ENCODE measurements at places on chromosomes 7 and 10.

GRCh38 chr10:80253266-80253962 is 36.0 kb downstream of the MAT1A start:
- no peak for DNase-seq

DNA sequence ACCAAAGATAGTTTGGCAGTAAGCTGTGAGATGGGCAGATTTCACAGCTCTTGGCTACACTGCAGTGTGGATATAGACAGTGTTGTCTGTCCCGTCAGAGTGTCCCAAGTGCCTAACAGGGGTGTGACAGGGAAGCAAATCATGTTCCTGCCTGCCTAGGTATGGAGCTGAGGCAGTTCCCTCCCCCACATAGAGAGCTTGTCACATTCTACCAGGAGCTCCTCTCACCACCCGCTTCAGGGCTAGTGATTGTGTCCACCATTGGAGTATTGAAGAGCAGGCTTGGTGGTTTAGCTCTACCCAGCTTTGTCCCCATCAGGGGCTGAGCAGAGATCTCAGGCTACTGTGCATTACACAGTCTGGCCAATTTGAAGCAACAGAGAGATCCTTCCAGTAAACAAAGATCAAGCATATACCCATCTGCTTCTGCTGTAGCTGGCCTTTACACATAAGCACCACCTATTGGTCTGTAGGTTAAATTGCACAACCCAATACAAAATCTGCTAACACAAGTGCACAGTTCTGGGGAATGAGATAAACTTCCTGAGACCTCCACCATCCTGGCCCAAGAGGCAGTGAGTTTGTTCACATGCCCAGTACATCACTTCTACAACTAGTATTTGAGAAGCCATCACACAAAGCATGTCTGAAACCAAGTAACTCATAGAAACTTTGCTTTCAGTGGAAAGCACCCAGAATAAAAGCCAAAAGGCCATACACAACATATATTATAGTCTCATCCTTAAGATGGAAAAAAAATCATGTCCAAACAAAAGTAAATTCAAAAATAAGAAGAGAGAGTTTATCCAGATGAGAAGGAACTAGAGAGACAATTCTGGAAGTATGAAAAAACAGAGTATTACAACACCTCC is 67.3 kb downstream of the GLCCI1 start:
- no peak for DNase-seq

GRCh38 chr10:129495698-129496097 is 28.7 kb downstream of the MGMT start:
- DNase-seq, result no peak

DNA sequence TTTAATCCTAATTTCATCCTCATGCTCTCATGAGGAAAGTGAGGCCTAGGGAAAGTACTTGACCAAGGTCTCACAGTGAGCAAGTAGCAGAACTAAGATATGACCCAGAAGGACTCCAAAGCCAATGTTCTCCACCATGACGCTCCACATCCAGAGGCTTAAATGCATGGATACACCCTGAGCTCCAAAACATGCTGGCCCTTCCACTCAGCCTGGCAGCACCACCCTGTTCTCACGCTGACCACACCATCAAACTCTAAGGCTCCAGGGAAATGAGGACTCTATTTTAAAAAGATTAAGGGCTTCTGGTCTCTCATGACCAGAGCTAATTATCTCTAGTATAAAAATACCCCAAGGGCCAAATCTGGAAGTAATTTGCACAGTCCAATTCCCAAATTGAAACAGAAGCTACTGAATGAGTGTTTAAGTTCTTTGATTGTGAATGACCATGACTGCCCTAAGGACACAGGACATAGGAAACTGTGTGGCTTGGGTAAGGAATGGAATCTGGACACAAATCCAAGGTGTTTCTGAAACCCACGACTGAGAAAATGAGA is 71.1 kb upstream of the ABLIM1 start:
- DNase-seq, result no peak

DNA sequence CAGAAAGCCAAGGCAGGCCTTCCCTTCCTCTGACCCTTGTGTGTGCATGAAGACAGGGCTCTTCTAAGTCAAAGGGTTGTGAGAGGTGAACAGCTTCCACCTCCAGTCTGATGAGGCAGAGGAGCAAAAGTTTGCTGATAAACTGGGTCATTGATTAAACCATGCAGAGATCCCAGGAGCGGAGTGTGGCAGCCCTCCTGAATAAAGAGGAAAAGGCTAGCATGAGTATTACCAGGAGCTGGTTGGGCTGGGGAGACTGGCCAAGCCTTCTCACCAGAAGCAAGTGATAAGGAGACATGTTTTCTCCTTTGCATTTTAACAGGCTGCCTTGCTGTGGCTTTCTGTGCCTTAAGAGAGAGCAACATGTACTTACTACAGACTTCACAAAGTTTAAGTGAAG is 10.2 kb downstream of the LMOD2 start:
- DNase-seq, result no peak

DNA sequence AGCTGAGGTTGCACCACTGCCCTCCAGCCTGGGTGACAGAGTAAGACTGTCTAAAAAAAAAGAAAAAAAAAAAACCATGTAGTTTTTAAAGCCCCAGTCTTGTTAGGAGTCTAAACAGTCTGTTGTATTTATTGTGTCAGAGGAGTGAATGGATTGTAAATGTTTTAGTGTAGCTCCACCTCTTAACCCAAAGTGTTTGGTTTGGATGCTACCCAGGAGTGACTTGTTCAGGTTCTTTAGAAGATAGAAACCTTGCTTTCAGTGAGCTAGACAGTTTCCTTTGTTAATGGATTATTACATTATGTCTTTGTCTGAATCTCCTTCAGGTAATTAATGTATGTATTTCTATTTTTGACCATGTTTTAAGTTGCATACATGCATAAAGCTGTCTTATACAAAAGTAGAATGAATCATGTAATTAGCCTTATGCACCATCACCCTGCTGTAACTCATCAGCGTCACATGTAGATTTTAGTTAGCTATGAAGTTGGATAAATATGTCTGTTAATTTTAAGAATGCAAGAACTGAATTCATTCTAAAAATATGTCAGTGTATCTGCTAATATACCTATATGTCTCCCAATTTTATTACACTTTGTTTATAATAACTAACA is 97.7 kb downstream of the TAF3 start:
- DNase-seq, result no peak

GRCh38 chr7:150953061-150953997 is 24.8 kb downstream of the KCNH2 start:
- DNase-seq, result no peak

- no peak for DNase-seq
Measured at GRCh38 chr10:15141136-15142054, 27.1 kb downstream of the NMT2 start.

GRCh38 chr10:61346796-61347413 is 106.3 kb downstream of the TMEM26 start:
- DNase-seq, result no peak

DNA sequence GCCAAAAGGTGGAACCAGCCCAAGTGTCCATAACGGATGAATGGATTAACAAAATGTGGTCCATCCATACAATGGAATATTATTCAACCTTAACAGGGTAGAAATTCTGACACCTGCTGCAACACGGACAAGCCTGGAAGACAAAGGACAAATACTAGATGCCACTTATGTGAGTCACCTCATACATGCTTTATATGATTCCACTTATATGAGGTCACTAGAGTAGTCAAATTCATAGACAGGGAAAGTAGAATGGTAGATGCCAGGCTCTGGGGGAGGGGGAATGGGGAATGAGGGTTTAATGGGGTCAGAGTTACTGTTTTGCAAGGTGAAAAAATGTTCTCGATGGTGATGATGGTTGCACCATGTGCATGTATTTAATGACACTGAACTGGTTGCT is 34.0 kb upstream of the CYTH3 start:
- no peak for DNase-seq

GRCh38 chr7:120806669-120807068 is 51.3 kb downstream of the TSPAN12 start:
- no peak for DNase-seq

DNA sequence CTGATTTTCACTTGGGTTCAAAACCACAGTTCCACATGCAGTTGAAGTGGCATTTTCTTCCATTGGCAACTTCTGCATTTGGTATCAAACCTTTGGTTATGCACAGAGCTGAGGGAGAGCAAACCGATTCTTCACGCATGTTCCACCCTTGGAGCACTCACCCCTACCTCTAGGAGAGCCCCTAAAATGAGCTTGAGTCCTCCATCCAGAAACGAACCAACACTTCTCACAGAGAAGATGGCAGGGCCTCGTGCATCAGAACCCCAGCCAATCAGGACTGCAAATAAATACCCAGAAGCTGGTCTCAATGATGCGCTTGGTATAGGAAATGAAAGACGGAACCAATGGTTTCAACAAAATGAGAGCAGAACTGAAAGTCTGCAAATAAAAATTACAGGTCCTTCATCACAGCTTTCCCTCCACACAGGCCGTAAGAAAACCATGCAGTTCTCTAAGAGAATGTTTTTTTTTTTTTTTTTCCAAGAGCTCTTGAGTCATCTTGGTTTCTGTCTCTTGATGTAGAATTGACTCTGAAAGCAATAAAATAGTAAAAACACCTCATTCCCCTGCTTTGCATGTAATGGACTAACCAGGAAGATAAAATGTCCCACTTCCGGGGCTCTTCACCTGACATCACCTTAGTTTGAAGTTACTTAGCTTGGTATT is 23.9 kb downstream of the KLF6 start:
- no peak for DNase-seq

GRCh38 chr7:13032084-13032483 is 344.7 kb downstream of the ARL4A start:
- DNase-seq, result no peak

DNA sequence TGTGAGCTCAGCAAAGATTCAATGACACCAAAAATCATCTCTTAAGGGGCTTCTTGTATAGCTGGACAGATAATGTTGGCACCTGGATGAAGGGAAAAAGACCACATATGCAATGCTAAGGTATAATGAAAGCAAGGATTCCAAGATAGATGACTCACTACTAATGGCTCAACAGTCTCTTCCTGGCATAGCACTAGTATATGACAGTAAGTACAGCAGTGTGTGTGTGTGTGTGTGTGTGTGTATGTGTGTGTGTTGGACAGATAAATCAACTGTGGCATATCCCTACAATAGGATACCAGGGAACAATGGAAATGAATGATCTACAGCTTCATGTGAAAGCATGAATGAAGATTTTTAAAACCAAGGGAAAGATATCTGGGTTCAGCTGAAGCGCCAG is 257.1 kb downstream of the SFMBT2 start:
- no peak for DNase-seq

DNA sequence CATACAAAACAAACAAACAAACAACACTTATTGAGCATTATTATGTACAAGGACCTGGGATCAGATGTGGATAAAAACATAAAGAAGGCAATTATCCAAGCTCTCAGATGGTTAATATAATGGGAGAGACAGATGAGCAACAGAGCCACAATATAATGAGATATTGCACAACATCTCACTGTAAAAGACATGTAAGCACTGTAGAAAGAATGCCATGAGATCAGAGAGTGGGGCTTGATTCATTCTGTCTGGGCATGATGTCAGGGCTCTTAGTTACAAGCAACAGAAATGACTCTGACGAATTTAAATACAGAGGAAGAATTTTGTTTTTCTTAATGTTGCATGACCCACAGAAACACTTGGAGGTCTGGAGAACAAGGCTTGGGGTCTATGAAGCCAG is 164.7 kb upstream of the PLXDC2 start:
- DNase-seq, result no peak

GRCh38 chr7:89500084-89500483 is 654.2 kb upstream of the STEAP1 start:
- DNase-seq, result no peak

DNA sequence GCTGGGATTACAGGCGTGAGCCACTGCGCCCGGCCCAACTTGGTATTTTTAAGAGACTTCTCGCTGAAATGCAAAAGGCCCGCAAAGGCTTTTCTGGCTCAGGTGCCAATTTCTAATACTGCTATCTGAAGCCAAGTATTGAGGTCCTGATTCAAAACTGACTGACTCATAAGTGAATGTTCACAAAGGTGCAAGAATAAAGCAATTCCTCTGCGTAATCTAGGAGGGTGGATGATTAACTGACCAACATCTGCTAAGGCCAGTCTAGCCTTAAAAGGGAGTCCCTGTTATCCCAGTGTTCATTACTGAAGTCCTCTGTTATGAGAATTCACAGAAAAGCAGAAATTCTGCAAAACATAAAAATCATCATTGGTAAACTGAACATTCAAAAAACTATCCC is 111.4 kb downstream of the SRPK2 start:
- DNase-seq, result no peak

DNA sequence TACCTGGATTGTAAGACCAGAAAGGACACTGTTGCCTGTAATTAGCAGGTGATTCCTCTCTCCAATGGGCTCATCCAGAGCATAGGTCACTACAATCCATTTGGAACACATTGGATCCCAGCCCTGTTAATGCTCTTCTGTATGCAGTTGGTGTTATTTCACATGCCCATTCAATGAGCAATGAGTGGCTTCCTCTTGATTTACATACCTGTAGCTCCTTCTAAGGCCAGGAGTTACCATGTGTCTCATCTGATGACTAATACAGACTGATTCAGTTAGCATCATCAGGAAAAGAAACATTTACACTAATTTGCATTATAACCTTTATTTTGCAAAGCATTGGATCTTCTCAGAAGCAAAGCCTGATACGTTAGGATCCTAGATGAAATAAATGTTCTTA is 83.1 kb upstream of the NPVF start:
- no peak for DNase-seq

DNA sequence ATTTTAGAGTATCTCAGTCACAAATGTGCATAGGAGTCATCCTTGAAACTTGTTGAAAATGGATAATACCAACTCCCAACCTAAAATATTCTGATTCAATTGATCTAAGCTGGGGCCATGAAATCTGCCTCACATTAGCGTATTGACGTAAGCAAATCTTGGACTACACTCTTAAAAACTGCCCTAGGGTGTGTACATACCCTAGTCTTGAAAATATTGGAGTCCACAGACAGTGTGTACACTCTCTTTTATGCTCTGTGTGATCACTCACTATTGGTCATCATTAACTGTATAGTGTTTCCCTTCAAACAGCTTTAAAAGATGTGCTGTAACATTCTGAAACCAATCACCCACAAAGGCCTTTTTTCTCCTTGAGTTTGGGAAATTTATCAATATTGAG is 102.9 kb upstream of the FERD3L start:
- no peak for DNase-seq

- DNase-seq, result no peak
Measured at GRCh38 chr7:155965010-155965409, 152.7 kb upstream of the SHH start.
